ENCODE measurements at places on chromosomes 3 and 15.

GRCh38 chr3:51879937-51880336, 4.5 kb upstream of the IQCF5 start:
- DNase-seq = no peak

GRCh38 chr3:197082871-197083270, 53.3 kb upstream of the MELTF start:
- no peak for DNase-seq

GRCh38 chr3:73405853-73406252, 218.9 kb downstream of the PDZRN3 start:
- DNase-seq = no peak

- DNase-seq = no peak
Measured at GRCh38 chr3:71194785-71195184, 388.7 kb downstream of the FOXP1 start.

GRCh38 chr15:93121107-93121506, 32.1 kb upstream of the RGMA start:
- no peak for DNase-seq

All from left lung (tissue), 14 donors.